ENCODE measurements at places on chromosomes 1 and 21.

- DNase-seq: no peak
Measured at GRCh38 chr21:35408401-35408800, 359.3 kb upstream of the RUNX1 start.

GRCh38 chr1:31977385-31978131, 36.1 kb upstream of the KHDRBS1 start:
- no peak for DNase-seq

DNA sequence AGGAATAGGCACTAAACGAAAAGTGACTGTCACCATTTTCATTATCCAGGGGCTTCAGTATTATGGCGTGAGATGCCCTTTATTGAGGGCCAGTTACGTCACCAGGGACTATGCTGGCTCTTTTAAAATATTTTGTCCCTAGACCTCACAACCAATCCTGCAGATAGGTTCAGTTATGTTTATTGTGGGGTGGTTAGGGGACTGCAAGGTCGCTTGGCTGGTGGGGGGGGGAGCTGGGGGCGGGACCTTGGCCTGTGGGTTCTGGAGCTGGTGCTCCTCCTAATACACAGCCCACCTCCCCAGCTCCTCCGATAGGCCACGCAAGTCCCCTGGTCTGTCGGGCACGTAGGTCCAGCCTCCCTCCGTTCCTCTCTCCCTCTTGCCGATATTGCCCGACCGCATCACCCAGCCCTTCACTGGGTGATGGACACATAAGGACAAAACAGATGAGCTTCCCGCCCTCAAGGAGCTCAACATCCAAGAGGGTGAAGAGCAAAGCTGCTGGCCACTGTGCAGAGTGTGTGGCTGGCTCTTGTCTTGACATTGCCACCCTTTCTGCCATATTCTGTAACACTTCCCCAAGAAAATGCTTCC, 271.8 kb downstream of the MATN1 start:
- no peak for DNase-seq

DNA sequence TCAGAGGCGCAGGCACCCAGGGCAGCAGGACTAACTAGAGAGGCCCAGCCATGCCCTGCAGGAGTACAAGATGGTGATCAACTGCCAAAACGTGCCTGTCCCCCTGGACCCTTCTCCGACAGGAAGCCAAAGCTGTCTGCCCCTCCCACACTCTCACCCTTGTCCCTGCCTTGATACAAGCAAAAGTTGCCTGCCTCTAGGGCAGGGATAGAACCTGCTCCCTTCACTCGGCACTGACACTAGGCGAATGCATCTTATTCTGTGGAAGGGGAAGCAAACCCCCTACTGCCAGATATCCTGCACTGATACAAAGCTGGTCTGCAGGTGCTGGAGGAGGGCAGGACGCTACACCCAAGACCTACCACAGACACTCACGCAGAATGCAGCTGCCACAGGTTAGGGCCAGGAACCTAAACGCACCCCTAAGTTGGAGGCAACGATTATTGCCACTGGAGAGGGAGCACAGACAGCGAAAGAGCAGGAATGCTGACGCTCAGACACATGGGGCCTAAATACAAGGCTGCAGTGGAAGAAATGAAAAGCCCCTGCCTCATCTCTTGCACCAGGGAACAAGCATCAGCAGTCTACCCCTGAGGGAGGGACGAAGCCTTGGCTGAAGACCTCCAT, 3.7 kb downstream of the TARBP1 start:
- DNase-seq: no peak

GRCh38 chr1:205356440-205357139, at the start of gene KLHDC8A:
TSS of gene KLHDC8A (minus strand) at chr1:205356922. CDS start at chr1:205343604, 13,318 bp downstream.
- no peak for DNase-seq

DNA sequence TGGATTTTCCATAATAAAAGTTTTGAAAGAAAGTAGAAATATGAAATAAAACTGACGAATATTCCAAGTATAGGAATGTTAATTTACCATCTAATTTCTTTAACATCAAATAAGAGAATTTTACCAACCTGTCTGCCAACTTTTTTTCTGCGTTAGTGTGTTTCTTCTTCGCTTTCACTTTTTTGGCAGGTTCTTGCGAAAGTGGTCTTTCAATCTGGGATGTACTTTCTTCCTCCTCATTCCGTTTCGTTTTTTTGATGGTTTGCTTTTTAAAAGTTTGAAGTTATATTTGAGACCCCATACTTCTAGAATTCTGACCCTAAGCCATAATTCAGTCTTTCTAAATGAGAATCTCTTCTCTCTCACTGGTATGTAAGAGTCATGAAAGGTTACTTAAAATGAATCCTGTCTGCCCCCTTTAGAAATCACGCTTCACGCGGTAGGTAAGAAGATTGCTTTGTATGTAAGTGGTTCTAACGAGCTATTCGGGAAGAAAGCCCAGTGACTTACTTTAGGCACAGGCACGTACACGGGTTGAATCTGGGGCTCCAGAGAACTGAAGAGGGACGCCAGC, 580 bp downstream of the RBM34 start:
- no peak for DNase-seq

DNA sequence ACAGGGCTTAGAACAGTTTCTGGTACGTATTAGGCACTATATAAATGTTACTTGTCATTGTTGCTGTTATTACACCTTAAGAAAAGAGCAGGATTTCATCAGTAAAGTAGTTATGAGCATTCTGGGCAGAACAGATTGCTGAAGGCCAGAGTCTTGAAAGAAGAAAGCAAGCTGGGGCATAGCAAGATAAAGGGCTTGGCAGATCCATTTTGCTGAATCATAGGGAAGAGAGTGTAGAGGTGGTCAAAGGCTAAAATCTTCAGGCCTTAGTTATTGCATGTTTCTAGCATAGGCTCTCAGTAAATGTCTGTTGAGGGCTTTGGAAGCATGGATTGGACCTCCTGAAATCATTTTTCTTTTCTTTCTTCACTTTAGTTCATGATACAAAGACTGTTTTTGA, 67.5 kb downstream of the PLA2G4A start:
- DNase-seq: no peak

DNA sequence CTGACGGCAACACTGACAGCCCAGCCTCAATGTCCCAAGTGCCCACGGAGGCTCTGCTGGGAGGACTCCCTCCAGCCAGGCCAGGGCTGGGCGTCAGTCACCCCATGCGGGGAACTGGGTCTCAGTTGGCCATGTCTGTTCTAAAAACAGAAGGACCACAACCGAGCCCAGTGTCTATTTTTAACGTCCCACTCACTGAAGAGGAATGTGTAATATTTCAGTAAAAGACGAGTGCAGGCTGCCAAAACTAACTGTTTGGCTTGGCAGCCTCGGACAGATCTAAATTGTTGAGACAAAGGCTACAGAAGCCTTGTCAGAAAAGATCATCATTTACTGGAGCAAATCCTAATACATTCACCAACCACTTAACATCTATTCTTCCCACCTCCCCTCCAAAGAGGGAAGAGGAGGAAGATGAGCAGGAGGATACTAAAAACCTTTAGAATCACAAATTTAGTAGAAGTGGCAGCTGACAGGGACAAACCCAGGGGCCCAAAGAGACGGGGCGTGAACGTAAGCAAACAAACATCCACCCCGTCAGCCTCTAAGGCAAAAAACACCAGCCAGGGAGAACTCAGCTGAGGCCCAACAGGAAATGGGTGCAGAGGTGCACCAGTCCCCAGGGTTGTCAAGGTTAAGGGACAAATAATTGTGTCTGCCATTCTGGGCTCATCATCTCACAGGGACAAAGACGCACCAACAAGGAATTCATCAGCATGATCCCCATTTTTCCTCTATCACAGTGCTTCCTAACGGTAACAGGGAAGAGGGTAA, 18.7 kb downstream of the C1orf198 start:
- no peak for DNase-seq

DNA sequence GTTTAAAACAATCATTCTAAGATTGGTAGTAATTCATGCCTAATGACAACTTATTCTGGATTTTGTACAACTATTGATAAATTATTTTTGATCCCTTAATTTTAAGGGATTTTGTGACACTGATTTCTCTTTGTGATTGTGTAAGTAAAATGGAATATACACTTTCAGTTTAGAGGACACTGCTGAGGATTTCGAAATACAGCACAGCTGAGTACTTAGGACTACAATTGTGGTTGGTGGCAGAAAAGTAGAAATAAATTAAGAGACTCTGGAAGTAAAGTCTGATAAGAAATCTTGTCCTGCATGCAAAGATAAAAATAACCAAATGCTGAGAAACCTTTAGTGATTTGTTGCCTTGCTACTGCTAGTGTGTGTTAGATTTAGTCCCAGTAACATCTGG, 40.0 kb downstream of the TYW3 start:
- no peak for DNase-seq

- DNase-seq: no peak
Measured at GRCh38 chr1:216144661-216145450, 278.4 kb downstream of the USH2A start.

GRCh38 chr1:53470155-53470554, 11.0 kb downstream of the DMRTB1 start:
- no peak for DNase-seq

GRCh38 chr1:31897526-31898100, 40.6 kb downstream of the PTP4A2 start:
- no peak for DNase-seq

- DNase-seq: no peak
Measured at GRCh38 chr1:153698020-153698922, 19.8 kb downstream of the NPR1 start.

GRCh38 chr21:44706026-44706705, 5.2 kb downstream of the TSPEAR start:
- DNase-seq: no peak

GRCh38 chr1:22687191-22687590, 23.4 kb upstream of the EPHB2 start:
- no peak for DNase-seq

DNA sequence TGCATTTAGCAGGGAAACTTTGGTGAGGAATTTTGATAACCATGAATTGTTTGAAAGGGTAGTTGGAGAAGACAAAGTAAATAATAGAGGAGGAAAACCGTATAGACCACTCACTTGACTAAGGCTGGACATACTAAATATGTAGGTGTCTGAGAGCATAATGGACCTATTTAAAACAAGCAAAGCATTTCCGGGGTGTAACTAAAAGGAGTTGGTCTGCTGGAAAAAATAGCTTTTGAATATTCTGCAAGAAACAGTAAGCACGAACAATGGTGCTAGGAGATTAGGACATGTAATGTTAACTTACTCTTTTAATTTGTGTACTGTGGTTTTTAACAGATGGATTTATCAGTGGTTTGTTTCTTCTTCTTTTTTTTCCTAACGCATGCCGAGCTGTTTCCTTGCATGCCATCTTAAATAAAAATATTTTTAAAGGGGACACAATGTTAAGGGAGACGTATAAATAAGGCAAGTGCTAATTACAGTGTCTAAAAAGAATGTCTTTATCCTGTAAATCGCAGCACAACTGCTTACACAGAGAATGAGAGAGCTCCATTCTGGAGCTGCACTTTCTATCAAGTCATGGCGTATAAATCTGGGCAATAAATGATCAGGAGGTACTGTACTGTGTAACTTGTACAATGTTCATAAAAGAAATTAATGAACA, 492.1 kb downstream of the LMO4 start:
- DNase-seq: no peak

- no peak for DNase-seq
Measured at GRCh38 chr1:9676815-9677393, 25.4 kb downstream of the PIK3CD start.

DNA sequence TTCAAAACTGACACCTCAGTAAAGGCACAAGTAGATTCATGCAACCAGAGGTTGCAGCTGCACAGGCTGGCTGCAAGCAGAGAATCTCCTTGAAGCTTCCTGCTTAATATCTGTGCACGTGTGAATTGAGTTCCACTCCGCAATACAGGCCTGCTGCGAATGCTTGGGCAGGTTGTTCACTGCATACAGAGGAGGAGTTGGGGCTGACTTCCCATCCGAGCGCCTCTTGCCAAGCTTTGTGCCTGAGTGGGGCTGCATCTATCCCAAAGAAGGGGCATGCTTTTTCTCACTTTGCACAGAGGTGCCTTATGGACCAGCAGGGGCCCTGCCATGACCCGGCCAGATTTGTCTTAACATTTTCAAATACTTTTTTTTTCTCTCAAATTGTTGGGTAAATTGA, 17.9 kb upstream of the PADI1 start:
- DNase-seq: no peak

All from stimulated activated CD8-positive, alpha-beta memory T cell treated with anti-CD3 and anti-CD28 coated beads, Interleukin-2, amount 100 ng/mL, for 48 hours (primary cell).